ENCODE measurements at places on chromosomes 7 and 10. TPM values are rescaled to one million over a fixed set of nuclear protein-coding genes. Genes with fewer than 3 reads are reported as not detected.

Gene STYXL1
- total RNA-seq: 25.6 TPM

Gene PTPRE
- 7.8 TPM for total RNA-seq

Gene CFAP43
- total RNA-seq: not detected

Gene ADARB2
- 3.1 TPM for total RNA-seq

Gene HOXA3
- 0.08 TPM for total RNA-seq

Gene INSIG1
- total RNA-seq: 119 TPM

Gene DBF4
- 56.6 TPM for total RNA-seq

Gene ZRANB1
- 8.2 TPM for total RNA-seq

Gene OPN4
- not detected for total RNA-seq

Gene CHPF2
- 33.1 TPM for total RNA-seq

Gene TMEM270
- total RNA-seq: not detected

Gene ATOH7
- not detected for total RNA-seq

Gene UBTD1
- total RNA-seq: 1.3 TPM

DNA sequence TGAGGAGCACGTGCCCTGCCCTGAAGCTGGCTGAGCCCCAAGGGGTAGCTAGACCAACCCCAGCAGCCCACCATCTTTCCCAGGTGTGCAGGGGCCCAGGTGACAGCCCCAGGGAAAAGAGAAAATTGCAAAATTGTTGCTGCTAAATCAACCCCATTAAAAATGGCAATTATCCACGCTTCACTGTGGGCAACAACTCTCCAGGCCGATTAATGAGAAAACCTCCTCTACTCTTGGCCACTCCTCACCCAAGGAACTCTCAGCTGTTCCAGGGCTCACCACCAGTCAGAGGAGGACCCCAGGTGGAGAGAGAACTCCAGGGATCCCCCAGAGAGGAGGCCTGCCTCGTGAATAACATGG, 516.1 kb upstream of the MGMT start:
- no peak for DNase-seq

- DNase-seq: no peak
Measured at GRCh38 chr7:44530990-44531389, 10.1 kb downstream of the NPC1L1 start.

DNA sequence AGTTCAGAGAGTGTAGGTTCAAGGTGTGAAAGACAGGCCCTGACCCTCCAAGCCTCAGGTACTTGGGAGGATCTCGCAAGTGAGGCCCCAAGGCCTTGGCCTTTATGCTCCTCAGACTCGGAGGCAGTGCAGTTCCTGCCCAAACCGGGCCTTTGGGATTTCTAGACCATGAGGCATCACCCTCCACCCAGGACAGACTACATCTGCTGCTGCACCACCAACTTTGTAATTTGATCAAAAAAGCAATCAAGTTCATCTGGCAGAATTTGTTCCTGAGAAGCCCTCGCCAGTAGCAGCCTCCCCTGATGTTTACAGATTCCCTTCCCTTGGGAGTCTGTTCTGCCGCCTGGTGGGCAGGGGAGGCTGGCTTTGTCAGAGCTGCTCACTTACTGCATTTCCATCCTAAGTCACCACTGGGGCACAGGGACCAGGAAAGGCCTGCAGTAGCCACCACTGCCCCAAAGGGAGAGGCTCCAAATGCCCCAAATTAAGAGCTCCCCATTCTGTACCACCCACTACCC, 2.1 kb downstream of the CAMK2G start:
- no peak for DNase-seq

GRCh38 chr7:139600306-139600705, 76.8 kb downstream of the CLEC2L start:
- DNase-seq: no peak

GRCh38 chr10:132726951-132727350, 59.0 kb downstream of the NKX6-2 start:
- DNase-seq: no peak

DNA sequence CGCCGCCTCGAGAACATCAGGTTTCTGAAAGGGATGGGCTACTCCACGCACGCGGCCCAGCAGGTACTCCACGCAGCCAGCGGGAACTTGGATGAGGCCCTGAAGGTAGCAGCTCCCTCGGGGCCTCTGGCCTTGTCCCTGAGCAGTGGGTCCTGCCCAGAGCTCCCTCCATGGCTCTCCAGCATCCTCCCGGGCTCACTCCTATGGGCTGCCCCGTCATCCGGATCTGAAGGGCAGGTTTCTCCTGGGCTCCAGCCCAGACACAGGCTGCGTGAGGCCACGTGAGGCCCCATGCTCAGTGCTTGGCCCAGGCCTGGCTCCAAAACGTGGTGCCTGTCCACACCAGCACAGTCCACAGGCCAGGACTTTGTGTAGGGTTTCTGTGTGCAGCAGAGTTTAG, 32.5 kb downstream of the NUB1 start:
- DNase-seq: no peak

DNA sequence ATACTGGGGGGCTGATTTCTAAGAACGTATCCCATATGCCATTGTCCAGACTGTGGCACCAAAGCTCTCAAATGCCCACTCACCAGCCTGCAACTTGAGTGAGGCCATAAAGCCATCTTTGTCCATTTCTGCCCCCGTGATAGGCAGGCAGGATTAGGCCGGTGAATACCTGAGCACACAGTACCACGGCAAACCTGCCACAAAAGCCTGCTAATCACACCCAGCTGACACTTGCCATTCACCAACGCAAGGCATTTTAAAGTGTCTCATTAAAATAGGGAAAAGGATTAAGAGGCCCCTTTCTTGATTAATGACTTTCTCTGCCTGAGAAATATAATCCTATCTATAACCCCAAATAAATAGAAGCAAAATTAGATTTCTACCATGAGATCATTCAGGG, 111.4 kb upstream of the NANOS1 start:
- no peak for DNase-seq

- DNase-seq: no peak
Measured at GRCh38 chr7:129529643-129530042, 27.3 kb downstream of the SMKR1 start.

- no peak for DNase-seq
Measured at GRCh38 chr7:1412322-1413261, 46.7 kb downstream of the MICALL2 start.

- DNase-seq: no peak
Measured at GRCh38 chr7:42085531-42085930, 151.5 kb downstream of the GLI3 start.

- DNase-seq: no peak
Measured at GRCh38 chr10:76998451-76998850, 639.2 kb downstream of the KCNMA1 start.

GRCh38 chr10:49558190-49558589, 19.3 kb upstream of the ERCC6 start:
- no peak for DNase-seq

DNA sequence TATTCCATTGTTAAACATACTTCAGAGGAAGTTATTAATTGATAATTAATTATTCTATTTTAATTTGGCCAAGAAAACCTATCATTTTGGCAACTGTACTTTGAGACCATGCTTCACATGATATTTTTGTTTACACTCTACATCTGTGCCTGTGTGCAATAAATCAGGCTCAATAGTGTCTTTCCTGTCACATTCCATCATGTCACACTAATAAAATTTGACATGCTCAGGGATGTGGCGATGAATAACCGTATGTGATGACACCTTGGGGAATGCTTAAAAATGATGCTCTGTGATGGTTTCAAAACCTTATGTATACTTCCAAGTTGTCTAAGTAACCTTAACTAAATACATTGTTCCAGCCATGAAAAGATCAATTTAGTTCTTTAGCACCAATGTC, 364.6 kb upstream of the TEX47 start:
- no peak for DNase-seq

- no peak for DNase-seq
Measured at GRCh38 chr7:1696671-1697498, 26.8 kb downstream of the ELFN1 start.

GRCh38 chr10:61284222-61284890, 168.8 kb downstream of the TMEM26 start:
- DNase-seq: no peak

DNA sequence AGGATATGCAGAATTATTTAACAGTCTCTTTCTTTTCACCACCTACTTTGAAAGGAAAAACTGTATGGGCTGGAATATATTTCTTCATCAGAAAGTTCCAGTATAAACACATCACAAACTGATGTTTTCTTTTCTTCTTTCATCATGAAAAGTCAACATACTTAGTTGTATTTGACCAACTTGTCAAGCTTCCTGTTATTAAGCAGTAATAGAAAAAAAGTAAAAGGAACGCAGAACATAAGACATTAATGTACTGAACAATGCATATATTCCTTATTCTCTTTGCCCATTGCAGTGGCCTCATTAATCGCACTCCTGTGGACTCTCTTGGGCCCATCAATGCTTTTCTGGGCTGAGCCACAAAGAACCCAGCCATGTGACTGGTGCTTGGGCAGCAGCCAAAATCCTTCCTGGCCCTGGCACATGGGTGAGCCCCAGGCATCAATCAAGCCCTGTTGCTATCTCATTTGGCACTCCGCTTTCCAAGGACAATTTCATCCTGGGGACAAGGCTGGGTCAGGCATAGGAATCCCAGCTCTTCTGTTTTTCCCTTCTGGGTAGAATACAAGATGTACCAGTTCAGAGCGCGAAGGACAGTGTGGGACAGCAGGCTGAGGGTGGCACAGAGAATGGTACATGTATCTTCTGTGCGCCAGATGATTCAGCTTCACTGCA, 42.3 kb downstream of the RHOBTB1 start:
- no peak for DNase-seq

GRCh38 chr7:100895701-100895955, at the start of gene ACHE:
Gene ACHE (minus strand): TSS chr7:100895888. CDS start chr7:100894232, 1,656 bp downstream.
- DNase-seq: no peak

DNA sequence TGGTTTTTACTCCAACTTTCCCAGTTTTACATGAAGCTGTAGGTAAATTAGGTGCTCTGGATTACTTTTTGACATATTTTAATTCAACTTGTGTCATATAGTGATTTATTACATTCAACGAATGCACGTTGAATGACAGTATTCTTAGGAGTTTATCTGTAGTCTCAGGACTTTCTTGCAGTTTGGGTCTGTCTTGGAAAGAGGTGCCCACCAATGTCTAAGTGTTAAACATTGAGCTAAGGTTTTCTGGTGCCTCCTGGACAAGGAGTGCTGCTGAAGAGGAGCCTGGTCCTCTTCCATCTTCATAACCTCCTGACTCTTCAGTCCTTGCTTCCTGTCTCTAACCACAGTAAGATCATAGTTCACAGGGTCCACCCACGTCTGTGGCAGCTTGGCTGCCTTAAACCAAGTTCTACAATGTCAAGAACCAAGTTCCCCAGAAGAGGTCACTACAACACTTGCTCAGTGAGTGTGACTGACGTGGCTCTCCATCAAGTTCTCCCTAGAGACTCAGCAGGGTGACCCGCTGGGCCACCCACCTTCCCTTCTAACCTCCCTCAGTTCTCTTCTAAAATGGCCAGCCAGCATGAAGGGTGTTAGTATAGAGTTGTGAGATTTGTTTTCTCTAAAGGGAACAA, 6.1 kb downstream of the NPY start:
- DNase-seq: peak; percentile 70

GRCh38 chr7:133155642-133156041, 73.8 kb upstream of the CHCHD3 start:
- DNase-seq: no peak

DNA sequence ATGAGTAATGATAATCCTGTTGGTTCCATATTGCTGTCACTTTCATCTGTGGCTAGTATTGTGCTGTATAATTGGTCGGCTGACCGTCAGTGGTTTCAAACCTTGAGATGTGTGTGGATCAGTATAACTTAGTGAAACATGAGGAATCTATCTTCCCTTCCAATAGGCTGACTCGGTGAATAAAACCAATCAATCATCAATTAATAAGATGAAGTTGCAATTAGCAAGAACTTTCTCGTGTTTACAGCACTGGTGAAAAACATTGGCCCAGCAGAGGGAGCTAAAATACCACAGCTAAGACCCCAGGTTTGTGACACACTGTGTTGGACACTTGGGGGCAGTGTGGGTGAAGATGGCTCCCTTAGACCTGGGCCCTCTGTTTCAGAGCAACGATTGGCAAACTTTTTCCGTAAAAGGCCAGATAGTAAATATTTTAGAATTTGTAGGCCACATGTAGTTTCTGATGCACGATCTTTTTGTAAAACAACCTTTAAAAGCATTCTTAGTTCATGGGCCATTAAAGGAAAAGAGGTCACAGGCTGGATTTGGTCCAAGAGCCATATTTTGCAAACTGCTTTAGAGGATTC, 47.8 kb downstream of the STRA8 start:
- DNase-seq: peak; percentile 48

DNA sequence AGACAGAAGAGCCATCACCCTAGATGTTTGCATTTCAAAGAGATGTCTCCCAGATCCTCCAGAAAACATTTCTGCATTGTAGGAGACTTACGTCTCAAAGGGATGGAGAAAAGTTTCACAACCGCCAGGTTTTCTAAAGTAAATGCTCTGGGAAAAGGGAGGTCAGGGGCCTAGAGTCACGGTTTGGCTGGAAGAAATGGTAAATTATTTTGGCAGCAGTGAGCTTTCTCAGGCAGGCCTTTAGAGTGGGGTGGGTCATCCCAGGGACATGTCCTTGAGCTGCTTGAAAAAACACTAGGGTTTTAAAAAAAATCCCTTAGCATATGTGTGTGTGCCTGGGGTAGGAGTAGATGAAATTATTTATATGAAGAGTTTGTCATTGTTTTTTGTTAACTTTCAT, 728.8 kb downstream of the TYW1 start:
- no peak for DNase-seq

- DNase-seq: no peak
Measured at GRCh38 chr7:1474736-1475135, 15.5 kb upstream of the MICALL2 start.

GRCh38 chr7:2934211-2934731, 90.2 kb upstream of the GNA12 start:
- DNase-seq: no peak

DNA sequence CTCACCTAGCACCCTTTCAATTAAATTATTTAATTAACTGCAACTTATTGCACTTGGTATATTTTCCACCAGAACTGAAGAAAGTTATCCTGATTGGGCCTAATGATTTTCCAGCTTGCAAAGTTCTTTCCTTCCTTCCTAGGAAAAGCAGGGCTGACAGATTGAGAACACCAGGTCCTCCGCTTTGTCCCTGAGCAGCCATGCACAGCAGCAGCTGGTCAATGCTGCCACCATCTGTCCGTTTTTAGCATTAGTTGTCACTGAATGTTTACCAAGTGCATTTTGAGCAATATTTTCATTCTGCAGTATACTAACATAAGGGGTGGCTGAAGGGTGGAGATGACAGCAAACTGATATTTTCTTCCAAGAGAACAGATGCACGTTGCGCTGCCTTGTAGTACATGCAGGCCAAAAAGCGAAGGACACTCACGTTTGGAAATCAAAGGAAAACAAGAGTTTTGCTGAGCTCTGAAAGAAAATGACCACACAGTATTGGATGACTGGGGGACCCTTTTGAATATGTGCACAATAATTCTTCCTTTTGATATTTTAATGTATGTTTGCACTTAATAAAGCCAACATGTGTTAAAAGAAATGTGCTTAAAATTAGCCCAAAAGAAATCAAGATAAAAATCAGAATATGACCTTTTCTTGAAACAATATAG, 248.8 kb upstream of the PTN start:
- DNase-seq: no peak

DNA sequence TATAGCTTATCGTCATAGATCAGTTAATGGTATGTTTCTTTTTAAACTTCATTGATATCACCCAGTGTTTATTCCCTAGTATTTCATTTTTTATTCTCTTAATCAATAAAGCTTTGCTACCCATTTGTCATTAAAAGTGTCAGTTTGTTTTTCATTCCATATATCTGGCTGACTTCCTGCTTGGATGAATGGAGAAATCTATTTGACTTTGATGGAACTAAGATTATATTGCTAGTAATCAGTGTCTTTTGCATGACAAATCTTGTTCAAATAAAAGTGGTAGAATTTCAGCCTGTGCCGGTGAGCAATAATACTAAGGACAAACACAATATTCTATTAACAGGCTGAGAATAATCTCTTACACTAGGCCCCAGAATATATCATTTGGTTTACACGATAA, 203.3 kb downstream of the SEC23IP start:
- DNase-seq: no peak
